ENCODE measurements at places on chromosomes 12 and 14.

- no peak for DNase-seq
These were observed 14.7 kb downstream of the KRT2 start for GRCh38 chr12:52637299-52637698.

GRCh38 chr12:4603946-4604345, 41.9 kb downstream of the DYRK4 start:
- DNase-seq = no peak

GRCh38 chr14:74945852-74946658, 9.3 kb downstream of the PGF start:
- peak; percentile 73 for DNase-seq

DNA sequence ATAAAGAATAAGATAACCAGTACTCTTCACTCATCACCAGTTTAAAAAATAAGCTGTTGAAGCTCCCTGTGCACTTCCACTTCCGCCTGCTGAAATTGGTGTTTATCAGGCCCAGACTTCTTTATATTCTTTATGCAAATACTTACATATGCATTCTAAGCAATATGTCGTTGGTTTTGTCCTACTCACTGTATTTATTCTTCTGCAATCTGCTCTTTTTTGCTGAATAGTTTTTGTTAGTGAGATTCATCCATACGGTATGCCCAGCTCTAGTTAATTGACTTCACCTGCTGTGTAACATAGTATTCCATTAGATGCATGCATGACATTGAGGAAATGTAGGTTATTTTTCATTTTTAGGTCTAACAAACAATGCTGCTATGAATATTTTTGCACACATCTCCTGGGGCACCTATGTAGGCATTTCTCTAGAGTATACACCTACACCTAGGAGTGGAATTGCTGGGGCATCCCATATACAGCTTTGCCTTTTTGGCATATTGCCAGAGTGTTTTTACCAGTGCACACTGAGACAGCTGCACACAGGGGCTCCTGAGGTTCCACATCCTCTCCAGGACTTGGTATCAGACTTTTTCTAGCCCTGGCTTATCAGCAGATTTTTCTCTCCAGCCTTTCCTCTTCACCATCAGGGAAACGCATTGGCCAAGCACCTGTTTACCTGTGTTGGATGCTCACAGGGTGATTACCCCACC, 1.0 kb upstream of the NRIP2 start:
- DNase-seq = no peak

Data from stimulated activated effector memory CD8-positive, alpha-beta T cell treated with anti-CD3 and anti-CD28 coated beads, Interleukin-12 subunit alpha, Interleukin-12 subunit beta, amount 100 ng/mL, for 72 hours (primary cell).